ENCODE measurements at places on chromosomes 5 and 9.

DNA sequence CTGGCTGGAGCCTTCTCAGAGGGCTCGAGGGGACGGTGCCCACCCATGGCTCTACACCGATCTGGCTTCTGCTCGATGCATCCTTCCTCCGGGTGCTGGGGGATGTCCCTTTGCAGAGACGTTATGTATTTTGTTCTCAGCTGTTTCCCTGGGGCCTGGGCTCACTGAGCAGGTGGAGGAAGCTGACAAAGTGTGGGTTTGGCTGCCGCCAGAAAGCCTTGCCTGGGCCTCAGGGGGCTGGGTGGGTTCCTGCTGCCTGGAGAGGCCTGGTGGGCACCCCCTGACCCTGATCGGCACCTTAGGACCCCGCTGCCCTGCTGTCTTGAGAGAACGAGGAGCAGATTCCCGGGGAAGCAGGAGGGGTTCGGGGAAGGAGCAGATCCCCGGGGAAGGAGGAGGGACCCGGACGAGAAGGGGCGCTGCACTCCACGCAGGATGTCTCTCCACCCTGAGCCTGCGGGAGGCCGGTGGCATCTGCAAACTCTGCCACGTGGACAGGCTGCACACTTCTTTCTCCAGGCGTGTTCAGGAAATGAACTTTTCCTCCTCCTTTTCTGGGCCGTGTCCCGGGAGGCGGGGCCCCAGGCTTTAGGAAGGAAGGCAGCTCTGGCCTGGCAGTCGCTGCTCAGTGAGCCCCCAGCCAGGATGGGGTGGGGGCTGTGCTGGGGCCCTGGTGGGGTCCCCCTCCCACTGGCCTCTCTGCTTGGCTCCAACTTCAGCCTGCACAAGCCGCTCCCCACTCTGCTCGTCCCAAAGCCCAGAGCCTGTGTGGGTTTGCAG lies 148.9 kb downstream of the RXRA start:
- DNase-seq, result no peak

- no peak for DNase-seq
Measured at GRCh38 chr5:136082390-136083193, 50.1 kb upstream of the SMAD5 start.

GRCh38 chr5:168766426-168766700 lies 187.2 kb upstream of the PANK3 start:
- no peak for DNase-seq

DNA sequence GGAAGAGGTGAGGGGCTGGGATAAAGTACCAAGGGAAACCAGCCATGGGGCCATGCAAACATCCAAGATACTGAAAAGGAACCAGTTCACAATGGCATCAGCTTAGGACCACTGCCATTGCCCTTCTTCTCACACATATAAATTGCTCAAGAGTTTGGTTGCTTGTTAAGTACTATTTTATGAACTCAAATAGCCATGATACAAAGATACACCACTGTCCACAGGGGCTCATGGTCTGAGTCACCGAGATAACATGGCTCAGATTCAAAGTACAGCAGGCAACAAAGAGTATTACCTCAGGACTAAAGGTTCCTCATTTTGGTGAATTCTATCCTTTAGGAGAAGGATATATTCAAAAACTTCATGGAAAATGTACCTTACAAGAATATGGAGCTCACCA lies 55.6 kb downstream of the FANCC start:
- DNase-seq, result no peak

DNA sequence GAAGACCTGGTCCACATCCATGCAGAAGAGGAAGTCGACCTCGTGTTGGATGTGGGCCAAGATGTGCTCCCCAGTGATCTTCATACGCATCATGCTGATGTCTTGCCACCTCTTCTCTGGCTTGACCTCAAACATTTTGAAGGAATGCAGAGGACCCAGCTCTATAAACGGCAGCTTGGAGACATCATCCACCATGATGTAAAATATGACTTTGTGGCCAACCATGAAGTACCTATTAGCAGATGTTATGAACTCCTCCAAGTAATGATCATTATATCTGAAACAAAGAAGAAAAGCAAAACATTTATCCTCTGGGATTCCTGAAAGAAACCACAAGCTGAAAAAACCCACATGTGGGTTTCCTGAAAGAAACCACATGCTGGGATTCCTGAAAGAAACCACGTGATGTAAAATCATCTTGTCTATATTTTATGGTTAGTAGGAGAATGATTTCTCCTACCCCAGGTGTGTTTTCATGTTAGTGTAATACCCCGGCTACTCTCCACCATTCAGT lies 52.3 kb downstream of the GGTA1 start:
- no peak for DNase-seq

DNA sequence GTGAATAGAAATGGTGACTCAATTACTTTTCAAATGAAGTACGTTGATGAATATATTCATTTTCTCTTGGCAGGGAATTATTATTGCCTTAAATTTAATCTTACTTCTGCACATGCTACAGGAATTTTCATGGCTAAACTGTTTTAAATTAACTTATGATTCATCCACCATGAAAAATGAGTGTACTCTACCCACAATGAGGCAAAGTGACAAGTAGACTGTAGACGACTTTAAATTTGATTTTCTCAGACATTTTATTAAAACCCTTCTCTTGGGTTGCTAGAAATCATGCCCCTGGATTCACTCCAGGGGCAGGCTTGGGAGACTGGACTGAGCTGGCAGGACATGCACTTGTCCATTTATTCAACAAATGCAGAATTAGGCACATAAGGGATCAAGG lies 23.5 kb upstream of the ERAP2 start:
- no peak for DNase-seq

DNA sequence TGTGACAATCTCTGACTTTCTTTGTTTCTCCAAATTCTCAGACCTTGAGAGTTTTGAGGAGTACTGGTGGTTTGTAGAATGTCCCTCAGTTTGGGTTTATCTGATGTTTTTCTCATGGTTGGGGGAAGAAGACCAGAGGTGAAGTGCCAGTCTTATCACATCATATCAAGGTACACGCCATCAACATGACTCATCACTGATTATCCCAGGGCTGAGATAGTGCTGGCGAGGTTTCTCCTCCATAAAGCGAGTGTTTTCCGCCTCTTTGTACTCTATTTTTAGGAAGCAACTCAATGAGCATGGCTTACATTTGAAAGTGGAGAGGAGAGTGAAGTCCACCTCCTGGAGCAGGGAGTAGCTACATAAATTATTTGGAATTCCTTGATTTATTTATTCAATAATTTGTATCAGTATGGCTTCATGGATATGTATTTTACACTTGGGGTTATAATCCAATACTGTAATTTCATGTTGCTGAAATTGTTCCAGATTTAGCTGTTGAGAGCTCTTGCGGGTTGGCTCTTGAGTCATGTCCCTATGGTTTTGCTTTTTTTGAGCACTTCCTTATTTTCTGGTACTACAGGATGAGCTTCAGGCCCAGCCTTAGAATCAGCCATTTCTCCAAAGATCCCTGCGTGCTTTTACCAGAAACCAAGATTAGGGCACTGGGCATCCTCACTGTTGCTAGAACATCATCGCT lies 23.9 kb downstream of the DCANP1 start:
- no peak for DNase-seq

- DNase-seq, result no peak
Measured at GRCh38 chr9:136936645-136937170, 7.8 kb downstream of the FBXW5 start.

DNA sequence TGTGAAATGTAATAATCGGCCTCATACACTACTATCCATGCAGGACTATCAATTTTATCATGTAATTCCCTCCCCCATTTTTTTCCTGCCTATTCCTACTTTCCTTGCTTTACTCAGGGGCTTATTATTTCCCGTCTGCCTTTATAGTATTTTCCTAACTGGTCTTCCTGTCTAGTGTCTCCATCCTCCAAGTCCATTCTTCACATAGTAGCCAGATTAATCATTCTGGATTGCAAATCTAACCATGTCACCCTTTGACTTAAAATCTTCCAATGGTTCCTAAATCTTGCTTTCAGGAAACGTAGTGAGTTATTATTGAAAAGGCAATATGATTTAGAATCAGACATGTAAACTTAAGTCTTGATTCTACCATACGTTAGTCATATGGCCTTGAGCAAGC lies 307.4 kb upstream of the HAPLN1 start:
- no peak for DNase-seq

GRCh38 chr5:42951293-42951840 lies 88.8 kb downstream of the ANXA2R start:
- DNase-seq, result peak; percentile 58

GRCh38 chr5:68303754-68304420 lies 88.3 kb downstream of the PIK3R1 start:
- no peak for DNase-seq

DNA sequence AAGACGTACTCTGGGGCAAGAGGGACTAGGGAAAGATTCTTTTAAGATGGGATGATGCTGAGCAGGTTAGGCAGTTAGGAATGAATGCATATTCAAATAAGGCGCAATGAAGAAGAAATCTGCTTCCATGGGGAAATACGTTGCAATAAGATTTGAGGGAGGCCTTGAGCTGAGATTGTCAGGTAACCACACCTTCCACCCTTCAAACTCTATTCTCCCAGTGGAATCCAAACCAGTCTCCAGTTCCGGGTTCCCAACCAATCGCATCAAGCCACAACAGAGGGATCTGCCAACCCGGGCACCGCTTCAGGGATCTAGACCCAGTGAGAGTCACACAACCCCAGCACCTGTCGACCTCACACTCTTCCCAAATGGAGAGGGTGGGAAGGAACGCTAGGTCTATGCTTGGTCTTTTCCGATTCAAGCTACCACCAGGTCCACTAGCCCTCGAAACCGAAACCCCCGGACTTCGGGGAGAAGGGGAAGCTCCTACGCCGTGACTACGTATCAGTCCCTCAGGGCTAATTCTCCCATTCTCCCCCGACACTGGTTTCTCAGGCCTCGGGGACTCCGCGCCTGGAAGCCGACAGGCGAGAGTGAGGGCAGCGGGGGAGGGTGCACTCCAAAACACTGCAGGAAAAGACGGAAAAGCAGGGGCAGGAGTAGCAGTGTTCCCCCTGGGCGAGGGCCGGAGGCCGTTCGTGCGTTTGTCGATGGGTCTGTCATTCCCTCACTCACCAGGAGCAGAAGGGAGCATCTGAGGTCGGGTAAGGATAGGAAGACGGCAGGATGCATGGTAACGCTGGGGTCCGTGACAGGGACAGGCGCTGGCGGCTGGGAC lies 534 bp downstream of the ERP44 start:
- no peak for DNase-seq

DNA sequence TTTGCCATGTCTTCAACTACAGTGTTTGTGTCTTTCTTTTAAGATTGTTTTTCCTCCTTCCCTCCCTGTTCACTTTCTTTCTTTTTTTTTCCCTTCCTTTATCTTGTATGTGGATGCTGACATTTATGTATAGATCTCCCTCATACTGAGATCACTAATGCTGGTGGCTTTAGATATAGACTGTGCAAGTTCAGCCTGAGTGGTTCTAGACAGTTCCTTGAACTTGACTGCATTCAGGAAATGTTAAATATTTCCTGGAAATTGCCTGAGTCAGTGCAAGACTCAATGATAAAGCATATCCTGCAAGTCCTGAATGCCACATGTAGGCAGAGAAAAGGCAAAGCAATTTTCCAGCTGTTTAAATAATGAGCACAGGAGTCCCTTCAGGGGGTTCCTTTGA lies 182.5 kb upstream of the NR3C1 start:
- no peak for DNase-seq

DNA sequence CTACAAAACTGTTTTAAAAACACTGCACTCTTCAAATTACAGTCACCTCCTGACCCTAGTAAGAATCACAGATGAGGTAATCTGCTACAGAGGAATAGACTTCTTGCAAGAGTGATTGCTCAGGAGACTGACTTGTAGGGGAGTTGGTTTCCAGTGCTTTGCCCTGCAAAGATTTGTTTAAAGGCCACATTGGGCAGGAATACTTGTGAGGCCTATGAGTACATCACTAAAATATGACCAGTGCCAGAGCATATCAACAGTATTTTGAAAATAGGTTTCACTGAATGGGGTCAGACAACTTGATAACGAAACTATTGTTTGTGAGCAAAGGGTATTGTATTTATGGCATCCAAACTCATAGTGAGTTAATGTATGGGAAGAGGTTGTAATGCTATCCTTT lies 21.5 kb upstream of the CTNND2 start:
- no peak for DNase-seq

GRCh38 chr9:106020186-106020585 lies 325.8 kb downstream of the TMEM38B start:
- no peak for DNase-seq

DNA sequence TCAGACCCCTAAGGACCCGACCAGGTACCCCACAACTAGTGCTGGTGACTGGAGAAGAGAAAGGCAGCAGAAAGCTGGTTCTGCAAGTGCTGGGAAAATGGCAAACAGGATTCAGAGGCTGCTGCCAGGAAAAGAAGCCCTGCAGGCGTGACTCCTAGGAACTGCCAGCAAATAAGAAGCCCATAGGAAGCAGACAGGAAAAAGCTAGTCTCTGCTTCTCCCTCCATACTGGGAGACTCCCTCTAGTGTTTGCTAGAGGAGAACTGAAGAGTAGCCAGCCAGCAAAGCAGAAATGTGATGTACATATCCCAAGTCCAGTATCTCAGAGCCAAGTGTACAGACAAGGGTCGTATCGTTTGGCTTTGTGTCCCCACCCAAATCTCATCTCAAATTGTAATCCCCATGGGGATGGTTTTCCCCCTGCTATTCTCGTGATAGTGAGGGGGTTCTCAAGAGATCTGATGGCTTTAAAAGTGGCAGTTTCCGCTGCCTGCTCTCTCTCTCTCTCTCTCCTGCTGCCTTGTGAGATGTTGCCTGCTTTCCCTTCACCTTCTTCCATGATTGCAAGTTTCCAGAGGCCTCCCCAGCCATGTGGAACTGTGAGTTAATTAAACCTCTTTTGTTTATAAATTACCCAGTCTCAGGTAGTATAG lies 38.1 kb upstream of the TUSC1 start:
- no peak for DNase-seq

- no peak for DNase-seq
Measured at GRCh38 chr9:129613520-129614175, 7.3 kb downstream of the C9orf50 start.

GRCh38 chr9:126204197-126204596 lies 122.4 kb upstream of the MVB12B start:
- DNase-seq, result no peak

- no peak for DNase-seq
Measured at GRCh38 chr5:153983885-153984284, 54.8 kb downstream of the FAM114A2 start.

- no peak for DNase-seq
Measured at GRCh38 chr5:134537297-134537696, 11.8 kb downstream of the JADE2 start.

DNA sequence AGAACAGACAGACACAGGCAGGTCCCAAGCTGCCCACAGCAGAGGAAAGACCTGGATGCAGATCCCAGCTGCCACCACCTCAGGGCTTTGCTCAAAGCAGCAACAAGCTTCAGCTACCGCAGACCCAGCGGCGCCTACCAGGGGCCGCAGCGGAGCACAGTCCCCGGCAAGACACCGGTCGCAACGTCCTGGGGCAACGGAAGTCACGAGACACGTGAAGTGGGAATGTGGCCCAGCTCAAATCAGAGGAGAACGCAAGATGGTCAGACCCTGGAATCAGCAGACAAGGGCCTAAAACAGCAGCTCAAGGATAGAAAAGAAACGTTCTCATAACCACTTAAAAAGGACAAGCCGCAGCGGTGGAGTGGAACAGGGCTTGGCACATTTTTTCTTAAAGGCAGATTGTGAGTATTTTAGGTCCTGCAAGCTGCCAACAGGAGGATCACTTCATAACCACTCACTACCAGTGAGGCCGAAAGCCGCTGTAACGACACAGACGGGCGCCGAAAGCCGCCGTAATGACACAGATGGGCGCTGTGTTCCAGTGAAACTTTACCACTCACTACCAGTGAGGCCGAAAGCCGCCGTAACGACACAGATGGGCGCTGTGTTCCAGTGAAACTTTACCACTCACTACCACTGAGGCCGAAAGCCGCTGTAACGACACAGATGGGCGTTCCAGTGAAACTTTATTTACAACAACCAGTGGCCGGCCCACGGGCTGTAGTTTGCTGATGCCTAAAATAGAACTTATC lies 21.7 kb downstream of the SLC9A3 start:
- DNase-seq, result no peak
